ENCODE measurements at places on chromosomes 12 and 14.

DNA sequence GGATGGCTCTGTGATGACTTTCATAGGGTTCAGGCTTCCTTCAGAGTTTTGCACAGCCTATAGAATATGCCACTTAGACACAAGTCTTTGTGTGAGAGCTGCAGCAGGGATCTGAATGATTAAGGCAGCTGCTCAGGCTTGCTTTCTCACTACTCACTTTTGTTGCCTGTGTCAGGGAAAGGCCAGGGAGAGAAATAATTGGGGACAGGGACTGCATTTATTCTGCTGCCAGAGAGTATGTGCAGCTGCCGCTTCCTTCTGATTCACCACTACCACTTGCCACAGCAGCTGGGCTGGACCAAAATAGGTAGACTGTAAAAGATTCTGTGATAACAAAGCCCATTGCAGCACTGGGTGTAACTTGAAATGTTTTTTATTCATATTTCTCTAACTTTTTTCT, 49.7 kb downstream of the TRMT5 start:
- no peak for DNase-seq

GRCh38 chr12:113838896-113839295, 127.2 kb downstream of the RBM19 start:
- DNase-seq, result no peak

DNA sequence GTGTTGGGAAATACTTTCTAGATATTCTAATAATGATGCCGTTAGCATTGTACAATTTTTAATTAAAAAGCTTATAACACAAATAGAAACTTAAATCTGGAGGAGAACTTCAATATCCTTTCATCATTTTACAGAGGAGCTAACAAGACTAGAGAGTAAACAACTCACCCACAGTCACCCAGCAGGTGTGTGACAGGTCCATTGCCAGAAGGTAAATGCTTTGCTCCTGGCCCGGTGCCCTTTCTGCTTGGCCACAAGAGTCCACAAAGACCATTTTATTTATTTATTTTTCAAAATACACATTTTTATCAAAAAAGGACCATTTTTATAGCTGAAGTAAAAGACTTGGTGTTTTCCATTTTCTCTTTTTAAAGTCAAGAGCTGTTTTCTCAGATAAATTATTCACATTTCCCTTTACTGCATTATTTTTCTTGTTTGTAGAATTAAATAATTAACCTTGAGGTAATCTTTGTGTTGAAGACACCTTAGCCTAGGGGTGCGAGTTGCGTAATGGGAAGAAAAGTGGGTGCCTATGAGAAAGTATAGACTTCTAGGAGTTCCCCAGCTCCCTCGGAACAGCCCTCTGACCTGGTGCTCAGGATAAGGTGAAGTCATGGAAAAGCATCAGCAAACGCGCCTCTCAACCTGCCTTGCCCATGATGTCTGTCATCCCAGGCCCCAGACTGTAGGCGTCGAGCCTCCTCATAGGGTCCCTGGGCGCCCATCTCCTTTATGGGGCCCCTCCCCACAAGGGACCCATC, 26.3 kb upstream of the AMIGO2 start:
- no peak for DNase-seq

- no peak for DNase-seq
Observed at GRCh38 chr12:6323340-6323994, 13.0 kb downstream of the PLEKHG6 start.

DNA sequence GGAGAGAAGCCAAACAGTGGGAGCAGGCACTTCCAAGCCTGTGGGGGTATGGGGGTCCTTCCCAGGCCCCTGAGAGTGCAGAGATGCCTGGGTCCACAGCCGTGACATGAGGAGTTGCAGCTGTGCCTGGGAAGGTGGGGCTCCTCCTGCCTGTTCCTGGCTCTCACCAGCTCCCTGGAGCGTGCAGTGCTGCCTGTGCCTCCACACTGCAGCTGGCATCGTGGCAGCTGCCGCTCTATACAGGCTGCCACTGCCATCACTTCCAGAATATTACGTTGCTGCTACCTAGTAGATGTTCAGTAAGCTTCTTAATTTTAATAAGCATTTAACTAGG, 223.7 kb downstream of the KCNC2 start:
- DNase-seq, result no peak

DNA sequence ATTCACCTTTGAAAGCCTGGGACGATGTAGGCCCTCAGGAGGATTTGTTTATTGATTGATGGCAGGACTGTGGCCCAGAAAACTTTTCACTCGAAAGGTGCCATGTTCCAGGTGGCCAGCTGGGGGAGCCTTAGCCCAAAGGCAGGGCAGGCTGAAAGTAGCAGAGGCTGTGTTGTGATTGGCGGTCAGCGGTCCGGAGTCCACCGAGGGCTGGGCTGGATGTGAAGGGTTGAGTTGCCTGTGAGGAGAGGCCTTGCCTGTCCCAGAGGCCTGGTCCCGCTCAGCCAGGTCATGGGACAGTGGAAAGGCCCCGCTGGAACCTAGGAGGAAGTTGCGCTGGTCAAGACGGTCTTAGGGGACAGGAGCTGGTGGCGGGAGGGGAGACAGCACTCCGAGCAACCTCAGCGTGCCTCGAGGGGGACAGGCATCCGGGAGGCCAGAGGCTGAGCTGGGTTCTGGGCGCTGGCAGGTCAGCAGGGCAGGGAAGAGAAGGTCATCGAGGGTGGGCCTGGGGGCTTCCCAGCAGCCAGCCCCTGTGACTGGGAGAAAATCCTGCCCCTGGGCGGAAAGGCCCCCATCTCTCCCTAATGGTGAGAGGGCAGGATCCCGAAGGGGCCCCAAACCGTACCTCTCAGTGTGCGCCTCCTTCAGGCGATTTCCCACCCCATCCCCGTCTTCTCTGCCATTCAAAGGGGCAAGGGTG, 26.3 kb downstream of the CMA1 start:
- no peak for DNase-seq

DNA sequence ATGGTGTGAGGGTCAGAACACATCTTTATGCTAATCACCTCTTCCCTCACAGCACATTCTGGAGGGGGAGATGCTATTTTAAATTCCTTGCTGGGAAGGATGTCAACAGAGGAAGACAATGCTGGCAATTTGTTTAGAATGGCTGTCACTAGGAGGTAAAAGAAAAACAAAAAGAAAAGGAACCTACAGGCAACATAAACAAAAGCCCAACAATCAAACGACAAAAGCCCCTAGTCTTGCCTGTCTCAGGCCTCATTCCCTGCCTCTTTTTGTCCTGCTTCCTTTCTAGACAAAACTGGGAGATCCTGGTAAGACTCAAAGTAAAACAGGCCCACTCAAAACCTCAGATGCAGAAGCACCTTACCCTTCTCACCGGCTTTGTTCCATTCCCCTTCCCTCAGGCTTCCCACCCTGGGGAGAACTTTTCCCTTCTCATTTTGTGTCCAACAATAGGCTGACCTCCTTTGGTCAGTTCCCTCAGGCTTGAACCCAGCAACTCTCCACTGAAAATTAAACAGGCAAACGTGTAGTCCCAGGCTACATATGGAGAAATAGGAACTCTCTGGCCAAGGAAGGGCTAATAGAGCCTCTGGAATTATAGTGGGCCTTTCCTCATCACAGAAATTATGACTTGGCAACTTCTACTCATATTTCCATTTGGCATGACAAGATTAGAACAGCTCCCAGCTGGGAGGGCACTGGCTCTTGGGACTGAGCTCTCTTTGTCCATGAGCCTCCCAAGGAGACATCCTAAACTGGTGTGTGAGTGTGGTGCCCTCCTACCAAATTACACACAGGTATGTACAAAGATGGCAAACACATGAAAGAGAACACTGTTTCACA, 193.0 kb downstream of the MON2 start:
- no peak for DNase-seq

GRCh38 chr12:39199351-39199750, 243.6 kb downstream of the KIF21A start:
- no peak for DNase-seq

DNA sequence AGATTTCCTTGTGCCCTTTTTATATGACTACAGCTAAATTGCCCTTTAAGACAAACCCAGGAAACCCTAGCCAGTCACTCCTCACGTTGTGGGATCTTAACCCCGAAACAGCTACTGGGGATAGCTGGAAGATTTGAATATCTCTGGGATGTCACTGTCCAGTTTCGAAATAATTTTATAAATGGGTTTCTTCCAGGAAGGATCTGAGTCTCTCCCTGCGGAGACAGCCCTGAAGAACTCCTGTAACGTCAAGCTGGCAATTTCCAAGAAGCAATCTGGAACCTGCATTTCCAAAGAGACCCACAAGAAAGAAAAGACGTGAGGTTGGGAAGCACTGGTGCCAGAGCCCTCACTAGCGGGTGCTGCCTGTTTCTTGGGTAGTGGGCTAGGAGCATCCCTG, 20.9 kb downstream of the PROX2 start:
- DNase-seq, result no peak

DNA sequence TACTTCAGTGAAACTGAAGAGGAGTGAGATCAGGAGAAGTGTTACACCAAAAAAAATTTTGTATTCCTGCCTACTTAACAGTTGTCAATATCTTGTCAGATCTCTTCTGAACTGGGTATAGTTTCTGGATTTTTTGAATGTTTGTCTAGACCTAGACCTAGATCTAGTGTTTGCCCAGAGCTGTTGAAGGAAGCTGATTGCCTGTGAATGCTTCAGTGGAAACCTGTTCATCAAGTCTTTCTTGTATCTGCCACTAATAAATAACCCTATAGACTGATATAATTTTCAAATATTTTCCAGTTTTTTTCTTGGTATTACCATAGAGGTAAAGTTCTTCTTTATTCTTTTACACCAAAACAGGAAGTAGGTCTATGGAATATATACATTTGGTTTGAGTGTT, 781.5 kb upstream of the FBXO33 start:
- DNase-seq, result no peak

- no peak for DNase-seq
Observed at GRCh38 chr12:1590221-1590979, 4.0 kb downstream of the FBXL14 start.

Data from SIG-M5 (cell line).